ENCODE measurements at places on chromosomes 2 and 18.
A peak's percentile ranks its signal among the peaks of the same experiment; 100 is the strongest.

DNA sequence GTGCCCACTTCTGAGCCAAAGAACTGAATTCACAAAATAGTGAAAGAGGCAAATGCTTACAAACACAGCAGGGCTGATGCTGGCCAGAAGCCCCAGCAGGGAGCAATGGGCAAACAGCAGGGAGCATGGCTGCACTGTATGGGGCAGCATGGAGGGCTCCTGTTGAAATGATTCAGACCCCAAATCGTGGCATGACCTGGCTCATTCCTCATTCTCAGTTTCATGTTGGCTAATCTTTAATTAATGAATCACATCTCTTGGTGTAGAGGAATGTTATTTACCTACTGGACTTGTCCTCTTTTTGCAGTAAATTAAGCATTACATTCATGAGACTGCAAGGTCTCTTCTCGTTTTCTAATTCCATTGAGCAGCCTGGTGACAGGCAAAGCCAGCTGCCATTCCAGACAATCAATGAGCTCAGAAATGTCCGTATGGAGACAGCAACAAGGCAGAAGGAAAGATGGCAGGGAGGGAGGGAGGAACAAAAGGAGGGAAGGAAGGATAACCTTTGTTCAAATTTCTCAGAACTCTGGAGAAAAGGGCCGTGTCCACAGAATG is 84.9 kb upstream of the ST8SIA3 start:
- no peak for DNase-seq

DNA sequence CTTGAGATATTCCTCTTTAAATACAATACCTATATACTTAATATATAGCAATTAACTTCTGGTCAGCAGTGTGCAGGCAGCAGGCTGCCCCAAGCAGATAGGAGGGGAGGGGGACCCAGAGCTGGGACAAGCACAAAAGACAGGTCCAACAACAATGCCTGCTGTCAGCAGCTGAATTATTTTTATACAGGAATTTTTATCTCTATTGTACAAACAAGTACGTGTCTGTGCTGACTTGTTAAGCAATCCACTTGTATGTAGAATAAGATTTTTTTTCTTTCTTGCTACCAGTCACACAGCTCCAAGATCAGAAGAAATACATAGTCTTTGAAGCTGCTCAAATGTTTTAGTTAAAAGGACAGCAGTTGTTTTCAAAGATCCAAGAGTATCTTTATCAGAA is 16.7 kb downstream of the BCL11A start:
- DNase-seq = no peak

DNA sequence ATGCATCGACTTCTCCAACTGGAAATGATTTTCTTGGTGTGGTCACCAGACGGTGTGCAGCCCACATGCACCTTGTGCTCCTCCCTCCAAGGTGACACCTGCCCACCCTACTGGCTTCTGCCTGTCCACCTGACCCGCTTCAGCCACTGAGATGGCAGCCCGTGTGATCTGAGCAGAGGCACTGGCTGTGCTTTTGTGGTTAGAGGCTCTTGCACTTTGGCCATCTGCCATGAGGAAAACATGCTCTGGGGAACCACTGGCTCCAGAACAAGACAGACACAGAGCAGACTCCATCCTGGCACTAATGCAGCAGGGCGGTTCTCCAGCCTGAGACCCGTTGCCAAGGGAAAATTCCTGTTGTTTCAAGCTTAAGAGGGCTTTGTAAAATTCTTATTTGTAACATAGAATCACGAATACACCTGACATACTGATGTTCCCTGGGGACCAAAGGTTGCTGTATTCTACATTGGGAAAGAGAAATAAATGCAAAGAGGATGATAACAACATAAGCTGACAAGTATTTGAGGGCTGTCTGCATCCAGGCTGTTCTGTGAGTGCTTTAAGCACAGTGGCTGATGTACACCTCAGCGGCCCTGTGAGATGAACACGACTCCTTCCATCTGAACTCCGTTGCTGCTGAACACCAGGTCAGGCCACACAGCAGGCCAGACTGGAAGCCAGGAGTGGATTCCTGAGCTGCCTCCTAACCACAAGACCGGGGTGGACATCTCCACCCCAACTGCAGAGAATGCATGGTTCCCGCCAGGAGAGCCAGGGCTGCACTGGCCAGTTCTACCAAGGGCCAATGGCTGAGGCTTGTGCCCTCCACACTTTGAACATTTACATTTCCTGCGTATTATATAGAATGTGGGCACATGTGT is 820.4 kb downstream of the GALR1 start:
- DNase-seq = no peak

DNA sequence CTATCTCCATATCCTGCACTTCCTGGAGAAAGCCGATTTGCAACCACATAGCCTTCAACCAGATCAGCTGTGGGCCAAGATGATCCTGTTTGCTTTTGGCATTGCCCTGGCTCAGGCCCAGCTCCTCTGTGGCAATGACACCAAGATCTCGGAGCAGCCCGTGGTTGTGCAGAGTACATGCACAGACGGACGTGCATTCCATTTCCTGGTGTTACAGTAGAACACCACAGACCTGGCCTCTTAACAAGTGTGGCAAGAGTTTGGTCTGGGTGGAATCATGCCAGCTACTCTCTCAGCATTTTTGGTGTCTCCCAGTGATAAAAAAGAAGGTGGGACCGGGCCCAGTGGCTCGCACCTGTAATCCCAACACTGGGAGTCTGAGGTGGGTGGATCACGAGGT is 20.0 kb downstream of the MALT1 start:
- no peak for DNase-seq

- DNase-seq = peak; percentile 3
Observed at GRCh38 chr2:84458551-84459017, 496 bp downstream of the SUCLG1 start.

DNA sequence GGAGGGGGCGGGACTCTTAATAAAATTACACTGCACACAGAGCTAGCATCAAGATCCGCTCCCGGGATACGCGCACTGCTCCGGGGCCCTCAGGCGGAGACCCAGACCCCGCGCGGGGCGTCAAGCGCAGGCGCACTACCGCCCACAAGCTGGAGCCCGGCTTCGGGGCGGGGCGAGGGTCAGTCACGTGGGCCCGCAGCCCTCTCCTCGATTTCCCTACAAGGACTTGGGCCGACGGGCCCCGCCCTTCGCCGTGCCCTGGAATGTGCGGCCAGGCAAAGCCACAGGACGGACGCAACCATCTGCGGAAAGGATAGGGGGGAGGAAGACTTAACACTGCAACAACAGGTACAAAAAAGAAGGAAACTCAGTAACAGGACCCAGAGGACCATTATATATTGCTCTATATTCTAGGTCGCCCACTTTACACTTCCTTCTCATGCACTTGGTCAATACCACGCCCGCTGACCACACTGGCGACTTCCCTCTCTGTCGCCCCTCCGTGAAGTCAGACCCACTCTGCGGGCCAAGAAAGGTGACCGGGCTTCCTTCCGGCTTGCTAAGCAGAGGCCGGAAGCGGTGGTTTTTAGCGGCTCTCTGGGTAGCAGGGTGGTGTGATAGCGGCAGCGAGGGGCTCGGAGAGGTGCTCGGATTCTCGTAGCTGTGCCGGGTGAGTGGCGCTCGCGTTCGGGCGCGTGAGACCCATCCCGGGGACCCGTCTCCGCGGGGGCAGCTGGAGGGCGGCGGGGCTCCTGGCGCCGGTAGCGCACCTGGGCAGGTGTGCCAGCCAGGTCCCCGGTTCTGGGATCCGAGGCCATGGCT is at the start of gene MYL12A:
MYL12A (plus strand) TSS at position 562 of the 822 bp plus-strand sequence. CDS start 5,447 bp downstream, outside the sequence.
- DNase-seq = peak; percentile 95

DNA sequence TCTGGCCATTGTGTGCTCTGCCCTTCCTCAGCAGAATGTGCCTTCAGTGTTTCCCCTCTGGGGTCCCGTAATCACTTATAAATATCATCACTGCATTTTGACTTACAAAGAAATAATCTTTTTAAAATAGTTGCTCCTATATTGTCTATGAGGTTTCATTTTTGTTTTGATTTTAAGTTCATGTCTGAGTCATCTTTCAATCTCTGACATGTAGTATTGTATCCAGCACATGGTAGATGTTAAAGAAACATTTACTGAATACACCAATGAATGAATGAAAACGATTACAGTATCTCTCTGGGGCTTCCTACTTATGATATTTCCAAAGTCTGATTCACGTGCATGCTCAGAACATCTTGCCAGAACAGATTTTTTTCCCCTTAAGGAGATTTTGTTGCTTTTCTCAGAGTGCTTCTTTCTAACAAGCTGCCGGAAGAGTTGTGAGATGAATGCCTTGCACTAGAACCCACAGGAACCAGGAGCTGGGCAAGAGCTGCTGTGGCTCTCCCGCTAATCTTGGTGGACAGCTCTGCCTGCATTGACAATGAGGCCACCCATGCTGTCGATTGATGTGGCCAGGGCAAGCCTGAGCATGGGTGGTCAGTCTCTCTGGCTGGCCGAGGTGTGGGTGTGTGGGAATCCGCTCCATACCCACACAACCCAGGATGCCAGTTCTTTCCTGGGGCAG is 199.4 kb downstream of the CYRIA start:
- DNase-seq = no peak

DNA sequence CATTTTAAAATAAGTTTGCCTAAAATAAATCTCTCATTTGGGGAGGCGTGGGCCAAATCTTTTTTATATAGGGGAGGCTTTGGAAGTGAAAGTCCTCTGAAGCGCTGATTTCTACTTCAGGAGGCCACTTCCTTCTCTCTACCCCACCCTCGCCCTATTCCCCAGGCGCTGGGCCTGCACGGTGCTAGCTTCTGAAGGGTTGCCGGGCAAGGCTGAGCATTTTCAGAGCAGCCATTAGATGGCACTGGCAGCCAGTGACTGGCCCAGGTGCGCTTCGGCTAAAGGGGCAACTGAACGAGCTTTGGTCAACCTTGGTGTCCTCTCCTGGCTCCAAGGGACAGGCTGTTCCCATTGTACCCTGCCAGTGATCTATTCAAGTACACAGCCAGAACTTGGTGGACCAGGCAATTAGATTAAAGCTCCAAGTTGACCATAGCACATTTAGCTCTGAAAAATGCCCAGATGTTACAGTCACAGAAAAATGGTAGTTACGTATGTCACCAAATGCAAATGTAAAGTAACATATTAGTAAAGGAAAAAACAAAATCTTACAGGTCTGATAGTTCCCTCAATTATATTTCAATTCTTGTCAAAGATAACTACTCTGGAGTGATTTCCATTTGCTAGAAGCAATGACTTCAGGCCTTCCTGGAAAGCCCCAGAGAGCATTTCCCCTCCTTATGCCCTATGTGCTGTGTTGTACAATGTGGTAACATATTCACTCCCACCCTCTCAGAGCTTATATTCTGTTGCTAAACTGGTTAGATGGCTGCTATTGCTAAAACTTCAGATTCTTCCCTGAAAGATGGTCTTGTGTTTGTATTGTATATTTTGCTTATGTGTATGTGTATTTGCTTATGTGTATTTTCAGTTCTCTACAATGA is 2.1 kb downstream of the POMC start:
- DNase-seq = peak; percentile 59

- no peak for DNase-seq
Observed at GRCh38 chr2:102337012-102337411, 18.6 kb upstream of the IL18R1 start.

GRCh38 chr2:199462956-199463692 is 5.4 kb upstream of the SATB2 start:
- peak; percentile 80 for DNase-seq
